ENCODE measurements at places on chromosomes 12 and 14. TPM values are rescaled to one million over a fixed set of nuclear protein-coding genes. Genes with fewer than 3 reads are reported as not detected.

MAP3K9 gene
- polyA plus RNA-seq, result 4.7 TPM

FAM90A1 gene
- polyA plus RNA-seq, result not detected

GPX2 gene
- 336 TPM for polyA plus RNA-seq

PIWIL1 gene
- not detected for polyA plus RNA-seq

DNA sequence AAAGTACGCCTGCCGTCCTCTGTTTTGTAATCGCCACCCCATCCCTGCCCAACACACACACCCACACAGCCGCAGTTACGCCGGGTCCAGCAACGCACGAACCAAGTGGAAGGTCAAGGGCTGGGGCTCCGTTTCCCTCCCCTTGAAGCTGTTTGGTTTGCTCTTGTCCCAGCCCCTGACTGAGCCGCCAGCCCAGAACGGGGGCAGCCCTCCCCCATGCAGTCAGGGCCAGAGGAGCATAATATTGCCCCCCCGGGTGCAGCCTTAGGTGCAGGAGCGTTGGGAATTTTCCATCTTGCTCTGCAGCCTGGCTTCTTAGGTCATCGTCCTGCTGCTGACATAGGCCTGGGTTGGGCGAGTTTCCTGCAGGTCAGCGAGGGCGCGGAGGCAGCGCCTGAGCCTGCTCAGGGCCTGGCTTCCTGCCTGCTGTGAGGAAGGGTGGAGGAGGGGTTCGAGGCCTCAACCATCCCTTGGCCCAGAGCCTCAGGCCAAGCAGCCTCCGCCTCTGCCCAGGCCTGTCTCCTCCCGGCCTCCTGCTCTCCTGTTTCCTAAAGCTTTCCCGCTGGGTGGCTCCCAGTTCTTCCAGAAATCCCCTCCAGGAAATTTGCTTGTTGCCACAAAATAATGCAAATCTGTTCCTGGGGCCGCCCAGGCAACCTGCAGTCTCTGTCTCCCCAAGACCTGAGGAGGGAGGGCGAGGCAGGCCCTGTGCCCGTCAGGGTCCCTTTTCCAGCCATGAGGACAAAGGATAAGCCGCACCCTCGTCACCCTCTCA lies 44.5 kb downstream of the PSMA6 start:
- peaks cover 60% of the 10 kb centered on the region for H3K4me1 ChIP-seq
- H3K27me3 ChIP-seq, result no peaks in the 10 kb centered on the region
- H3K27ac ChIP-seq, result peak overlapping the region; percentile 99
- H3K36me3 ChIP-seq, result no peaks in the 10 kb centered on the region

- no peaks in the 10 kb centered on the region for H3K4me1 ChIP-seq
- no peaks in the 10 kb centered on the region for H3K27me3 ChIP-seq
- no peak for DNase-seq
- H3K4me3 ChIP-seq, result no peak overlapping the region
Observed at GRCh38 chr14:48735607-48736006, 850.6 kb downstream of the RPS29 start.

DNA sequence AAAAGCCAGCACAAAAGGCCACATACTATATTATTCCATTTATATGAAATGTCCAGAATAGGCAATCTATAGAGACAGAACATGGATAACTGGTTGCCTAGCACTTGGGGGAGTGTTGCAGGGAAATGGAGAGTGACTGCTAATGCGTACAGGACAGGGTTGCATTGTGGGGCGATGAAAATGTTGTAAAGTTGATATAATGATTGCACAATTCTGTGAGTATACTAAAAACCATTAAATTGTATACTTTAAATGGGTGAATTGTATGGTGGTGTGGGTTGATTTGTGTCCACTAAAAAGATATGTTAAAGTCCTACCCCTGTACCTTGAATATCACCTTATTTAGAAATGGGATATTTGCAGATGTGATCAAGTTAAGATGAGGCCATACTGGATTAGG lies 7.0 kb upstream of the CAPRIN2 start:
- H3K4me3 ChIP-seq, result no peak overlapping the region
- no peak overlapping the region for H3K27ac ChIP-seq
- H3K4me1 ChIP-seq, result no peaks in the 10 kb centered on the region
- DNase-seq, result no peak

GRCh38 chr12:27493260-27493940 lies 30.6 kb upstream of the PPFIBP1 start:
- H3K4me3 ChIP-seq, result no peak overlapping the region
- no peaks in the 10 kb centered on the region for H3K27me3 ChIP-seq
- no peaks in the 10 kb centered on the region for H3K4me1 ChIP-seq
- no peak for DNase-seq
